Gastrocnemius medialis (tissue), 4 donors: ENCODE measurements at places on chromosomes 6 and 20. TPM values are rescaled to one million over a fixed set of nuclear protein-coding genes. Genes with fewer than 3 reads are reported as not detected.

DNA sequence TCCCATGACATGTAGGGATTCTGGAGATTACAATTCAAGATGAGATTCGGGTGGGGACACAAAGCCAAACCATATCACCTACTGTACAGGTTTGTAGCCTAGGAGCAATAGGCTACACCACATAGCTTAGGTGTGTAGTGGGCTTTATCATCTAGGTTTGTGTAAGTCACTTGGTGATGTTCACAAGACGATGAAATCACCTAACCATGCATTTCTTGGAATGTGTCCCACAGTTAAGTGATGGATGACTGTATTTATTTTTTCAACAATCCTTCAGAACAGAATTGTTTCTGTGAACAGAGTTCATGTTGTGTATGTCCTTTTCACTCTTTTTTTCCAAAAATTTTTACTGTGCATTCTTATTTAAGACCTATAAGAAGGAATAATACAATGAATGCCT is 76.1 kb downstream of the DTD1 start:
- no peak for DNase-seq

GRCh38 chr20:22568872-22569344 is 15.5 kb downstream of the FOXA2 start:
- DNase-seq: no peak

The CALHM6 gene
- total RNA-seq: 0.63 TPM

- DNase-seq: no peak
Measured at GRCh38 chr6:34011264-34011663, 134.6 kb downstream of the GRM4 start.

- no peak for DNase-seq
Measured at GRCh38 chr20:12564979-12565378, 443.8 kb upstream of the SPTLC3 start.
